ENCODE measurements at places on chromosomes 16 and 17.

DNA sequence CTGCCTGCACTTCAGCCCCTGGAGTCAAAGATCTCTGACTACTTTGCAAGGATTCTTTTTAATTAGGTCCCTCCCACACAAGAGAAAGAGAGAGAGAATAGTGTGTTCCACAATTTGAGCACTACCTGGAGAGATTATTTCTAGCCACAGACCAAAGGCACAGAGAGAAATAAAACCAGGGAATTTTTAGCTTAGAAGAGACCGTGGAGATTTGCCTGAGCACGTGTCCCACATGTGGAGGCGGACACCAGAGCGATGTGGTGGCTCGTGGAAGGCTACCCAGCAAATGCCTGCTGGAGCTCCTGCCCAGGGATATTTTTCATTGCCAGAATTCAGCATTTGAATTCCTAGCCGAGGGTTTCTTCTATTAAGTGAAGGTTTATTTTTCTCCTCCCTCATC lies 50.6 kb downstream of the MGAT5B start:
- DNase-seq, result no peak

DNA sequence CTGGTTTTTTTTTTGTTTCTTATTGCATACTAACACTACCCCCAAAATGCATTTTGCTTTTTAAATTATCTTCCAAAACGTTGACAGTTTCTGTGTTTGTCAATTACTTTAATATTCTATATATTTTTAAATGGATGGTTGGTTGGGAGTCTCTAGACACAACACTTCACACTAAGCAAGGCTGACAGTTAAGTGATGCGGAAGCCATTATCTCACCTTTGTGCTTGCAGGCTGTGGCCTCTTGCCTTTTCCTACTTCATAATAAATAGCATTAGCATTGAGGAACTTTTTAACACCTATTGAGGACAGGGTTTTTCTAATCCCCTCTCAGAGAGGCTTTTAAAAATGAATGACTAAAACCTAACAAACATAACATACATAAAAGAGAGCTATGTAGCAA lies 280.8 kb upstream of the TBX2 start:
- DNase-seq, result no peak

GRCh38 chr16:17358846-17359245 lies 111.9 kb downstream of the XYLT1 start:
- no peak for DNase-seq

DNA sequence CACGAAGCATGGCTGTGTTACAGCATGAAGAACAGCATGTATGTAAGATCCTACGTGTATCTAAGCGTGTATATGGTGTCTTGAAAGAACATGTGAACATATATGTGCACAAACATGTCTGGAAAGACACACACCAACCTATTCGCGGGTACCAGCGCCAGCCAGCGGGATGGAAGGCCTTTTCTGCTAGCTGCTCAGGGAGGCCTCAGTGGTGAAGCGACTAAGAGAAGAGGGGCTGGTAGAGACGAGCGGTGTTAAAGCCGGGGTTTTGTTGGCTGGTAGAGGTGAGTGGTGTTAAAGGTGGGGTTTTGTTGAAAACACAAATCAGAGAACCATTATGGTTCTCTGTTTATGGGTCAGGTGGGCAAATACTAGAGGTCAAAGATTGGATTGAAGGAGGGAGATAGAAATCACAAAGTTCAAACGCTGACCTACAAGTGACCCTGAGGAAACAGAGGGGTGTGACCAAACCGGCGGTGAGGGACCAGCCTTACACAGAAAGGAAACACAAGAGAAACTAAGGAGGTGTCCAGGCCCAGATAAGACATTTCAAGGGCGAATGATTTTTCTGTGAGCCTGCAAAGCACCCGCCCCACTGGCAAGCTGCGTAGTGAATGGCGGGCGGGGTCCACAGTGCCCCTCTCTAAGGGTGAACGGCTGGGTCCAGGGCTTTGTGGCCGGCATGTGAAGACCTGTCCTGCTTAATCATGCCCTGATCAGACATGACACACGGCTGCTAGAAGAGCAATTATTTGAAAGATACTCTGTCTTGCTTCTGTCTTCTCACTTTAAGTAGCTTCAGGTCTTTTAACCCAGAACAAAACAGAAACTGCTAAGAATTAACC lies 8.1 kb downstream of the ZCCHC14 start:
- no peak for DNase-seq

GRCh38 chr16:70651524-70651923 lies 5.2 kb downstream of the IL34 start:
- no peak for DNase-seq

DNA sequence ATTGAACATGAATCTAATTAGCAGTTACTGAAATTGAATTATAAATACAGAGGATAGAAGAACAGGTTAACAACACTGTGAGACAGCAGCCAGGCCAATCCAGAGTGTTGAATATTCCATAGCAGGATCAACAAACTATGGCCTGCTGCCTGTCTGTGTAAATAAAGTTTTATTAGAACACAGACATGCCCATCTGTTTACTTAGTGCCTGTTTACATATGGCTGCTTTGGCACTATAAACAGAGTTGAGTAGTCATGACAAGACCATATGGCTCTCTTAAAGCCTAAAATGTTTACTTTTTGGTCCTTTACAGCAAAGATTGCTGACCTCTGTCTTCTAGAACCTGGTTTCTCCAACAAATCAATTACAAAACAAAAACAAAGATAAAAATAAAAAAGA lies 115.4 kb upstream of the CDC42EP4 start:
- no peak for DNase-seq

- no peak for DNase-seq
Measured at GRCh38 chr17:41403404-41404023, 6.1 kb upstream of the KRT31 start.

GRCh38 chr16:48433116-48433849 lies 48.1 kb upstream of the SIAH1 start:
- no peak for DNase-seq

- DNase-seq, result no peak
Measured at GRCh38 chr17:77877646-77878355, 80.7 kb upstream of the TNRC6C start.

DNA sequence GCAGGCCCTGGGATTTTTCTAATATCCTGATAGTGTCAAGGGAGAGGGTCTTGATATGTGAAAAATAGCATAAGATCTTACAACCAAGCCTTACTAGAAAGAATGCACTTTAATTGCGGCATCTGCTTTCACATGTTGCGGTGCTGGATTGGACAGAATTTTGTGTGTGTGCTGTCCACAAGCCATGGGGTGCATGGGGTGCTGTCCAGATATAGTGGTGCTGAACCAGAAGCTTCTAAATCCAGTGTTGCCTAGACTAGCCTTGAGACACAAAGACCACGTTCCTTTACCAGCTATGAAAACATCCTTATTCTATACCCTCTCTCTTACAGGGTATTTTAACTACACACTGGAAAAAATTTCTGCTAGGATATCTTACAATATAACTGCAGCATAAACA lies 244.0 kb downstream of the TMEM114 start:
- DNase-seq, result no peak

GRCh38 chr16:86524029-86524428 lies 13.7 kb downstream of the FOXF1 start:
- no peak for DNase-seq

DNA sequence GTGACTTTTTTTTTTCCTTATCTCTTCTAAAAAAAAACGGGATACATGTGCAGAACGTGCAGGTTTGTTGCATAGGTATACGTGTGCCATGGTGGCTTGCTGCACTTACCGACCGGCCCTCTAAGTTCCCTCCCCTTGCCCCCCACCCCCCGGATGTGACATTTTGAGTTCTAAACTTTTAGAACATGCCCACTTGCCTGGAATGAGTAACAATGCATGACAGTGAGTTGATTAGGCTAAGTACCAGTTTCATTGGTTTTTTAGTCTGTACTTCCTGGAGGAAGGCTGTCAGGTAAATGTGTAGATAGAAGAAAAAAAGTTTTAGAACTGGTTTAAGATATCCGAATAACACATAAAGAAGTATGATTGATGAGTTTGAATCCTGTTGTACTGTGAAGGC lies 4.0 kb downstream of the BPTF start:
- no peak for DNase-seq

GRCh38 chr17:30104575-30105339 lies 11.9 kb upstream of the NSRP1 start:
- DNase-seq, result no peak

GRCh38 chr16:18800775-18801144 lies 589 bp downstream of the ARL6IP1 start:
- DNase-seq, result no peak

- DNase-seq, result no peak
Measured at GRCh38 chr17:75601057-75601987, 13.7 kb downstream of the MYO15B start.

GRCh38 chr17:17119533-17119932 lies 77.3 kb downstream of the MPRIP start:
- DNase-seq, result no peak

DNA sequence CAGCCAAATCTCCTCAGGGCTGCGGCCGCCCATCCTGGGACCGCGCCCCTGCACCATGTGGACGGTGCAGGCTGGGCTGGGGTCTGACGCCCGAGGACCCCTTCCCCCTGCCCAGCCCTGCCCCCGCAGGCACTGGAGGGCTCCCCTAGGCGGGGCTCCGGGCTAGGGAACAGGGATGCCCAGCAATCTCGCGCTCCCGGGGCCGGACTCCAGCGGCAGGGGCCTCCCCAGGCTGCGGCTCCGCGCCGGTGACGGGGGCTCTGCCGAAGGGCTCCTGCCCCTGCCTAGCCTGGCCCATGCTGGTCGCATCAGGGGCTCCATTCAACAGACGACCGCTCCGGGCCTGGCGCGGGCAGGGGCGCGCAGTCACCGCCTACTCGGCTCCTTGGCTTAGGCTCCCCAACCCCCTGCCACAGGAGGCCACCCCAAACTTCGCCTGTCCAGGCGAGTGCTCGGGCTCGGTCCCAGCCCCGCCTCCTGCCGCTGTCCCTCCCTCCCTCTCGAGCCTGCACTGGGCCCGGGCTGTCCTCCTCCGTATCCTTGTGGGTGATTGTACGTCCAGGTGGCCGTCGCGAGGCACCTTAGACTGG lies 27.4 kb upstream of the ADORA2B start:
- DNase-seq, result no peak

- no peak for DNase-seq
Measured at GRCh38 chr17:16214190-16215001, 938 bp downstream of the NCOR1 start.

DNA sequence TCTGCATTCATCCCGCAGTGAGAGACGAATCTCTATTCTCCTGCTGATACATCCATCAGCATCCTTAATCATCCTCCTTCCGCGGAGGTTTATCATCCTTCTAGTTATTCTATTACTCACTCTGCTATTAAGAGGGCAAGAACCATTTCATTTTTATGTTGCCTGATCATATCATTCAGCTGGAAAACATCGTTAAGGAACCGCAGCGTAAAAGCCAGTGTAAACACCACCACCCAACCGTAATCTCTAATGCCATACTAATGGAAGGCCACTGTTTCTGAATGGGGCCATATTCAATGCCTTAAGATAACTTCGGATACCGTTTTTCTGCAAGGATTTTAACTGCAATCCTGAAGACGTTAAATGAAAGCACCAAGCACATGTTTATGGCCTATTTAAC lies 36.7 kb upstream of the ERCC4 start:
- DNase-seq, result no peak

- DNase-seq, result no peak
Measured at GRCh38 chr16:50244504-50245416, 21.6 kb upstream of the ADCY7 start.

DNA sequence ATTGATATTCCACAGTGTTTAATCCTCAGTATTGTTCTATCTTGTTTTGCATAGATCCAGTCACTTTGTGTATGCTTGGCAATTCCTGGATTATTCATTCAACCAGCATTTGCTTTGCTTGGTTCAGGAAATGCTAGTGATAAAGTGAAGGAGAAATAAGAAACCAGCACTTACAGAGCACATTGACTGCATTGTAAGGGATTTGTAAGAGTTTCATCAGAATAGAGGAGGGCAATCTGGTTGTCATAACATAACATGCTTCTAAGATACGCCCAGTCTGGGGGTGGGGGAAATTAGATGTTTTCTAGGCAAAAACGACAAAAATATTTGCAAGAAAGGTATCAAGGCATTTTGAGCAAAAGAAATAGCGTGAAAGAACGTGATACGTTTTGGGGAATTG lies 40.4 kb downstream of the TNRC6A start:
- no peak for DNase-seq

DNA sequence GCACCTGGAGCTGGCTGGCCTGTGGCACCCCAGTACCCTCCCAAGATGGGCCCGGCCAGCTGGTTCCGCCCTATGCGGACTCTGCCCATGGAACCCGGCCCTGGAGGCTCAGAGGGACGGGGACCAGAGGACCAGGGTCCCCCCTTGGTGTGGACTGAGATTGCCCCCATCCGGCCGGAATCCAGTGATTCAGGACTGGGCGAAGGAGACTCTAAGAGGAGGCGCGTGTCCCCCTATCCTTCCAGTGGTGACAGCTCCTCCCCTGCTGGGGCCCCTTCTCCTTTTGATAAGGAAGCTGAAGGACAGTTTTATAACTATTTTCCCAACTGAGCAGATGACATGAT lies 12.0 kb downstream of the TBX21 start:
- DNase-seq, result no peak

DNA sequence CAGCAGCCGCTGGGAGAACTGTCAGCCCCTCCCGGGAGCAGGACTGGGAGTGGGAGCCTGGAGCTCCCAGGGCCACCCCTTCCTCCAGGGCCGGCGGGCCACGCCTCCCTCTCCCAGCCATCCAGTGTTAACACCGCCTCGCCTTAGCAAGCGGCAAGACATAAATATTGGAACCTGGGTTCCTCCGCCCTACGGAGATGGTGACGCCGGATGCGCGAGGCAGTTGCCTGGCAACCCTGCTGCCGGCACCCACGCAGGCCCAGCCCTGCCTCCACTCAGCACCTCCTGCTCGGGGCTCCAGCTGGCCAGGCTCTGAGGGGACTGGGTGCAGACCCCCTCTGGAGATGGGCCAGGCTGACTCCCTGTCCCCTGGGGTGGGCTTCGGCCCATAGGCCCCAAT lies 27.4 kb upstream of the CACNA1H start:
- no peak for DNase-seq

- DNase-seq, result no peak
Measured at GRCh38 chr17:19958023-19958422, 19.6 kb downstream of the AKAP10 start.

DNA sequence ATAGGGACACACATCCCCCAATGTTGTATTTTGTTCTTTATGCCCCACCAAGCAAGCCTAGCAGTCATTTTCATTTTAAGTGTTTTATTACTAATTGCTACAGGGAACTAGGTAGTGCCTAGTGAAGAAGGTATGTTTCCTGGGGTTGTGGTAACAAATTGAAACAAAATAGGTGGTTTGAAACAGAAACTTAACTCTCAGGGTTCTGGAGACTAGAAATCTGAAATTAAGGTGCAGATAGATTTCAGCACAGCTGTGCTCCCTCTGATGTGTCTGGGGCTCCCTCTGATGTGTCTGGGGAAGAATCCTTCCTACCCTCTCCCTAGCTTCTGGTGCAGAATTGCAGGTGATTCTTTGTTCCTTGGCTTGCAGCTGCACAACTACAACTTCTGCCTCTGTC lies 390.1 kb downstream of the ZFHX3 start:
- DNase-seq, result no peak

- no peak for DNase-seq
Measured at GRCh38 chr17:35018814-35019213, 38.5 kb downstream of the LIG3 start.

- no peak for DNase-seq
Measured at GRCh38 chr17:16352303-16352666, 984 bp downstream of the CENPV start.

All from NCI-H187 treated with DMSO at 0.1 percent for 48 hours (cell line).